ENCODE measurements at places on chromosomes 6 and 20.

DNA sequence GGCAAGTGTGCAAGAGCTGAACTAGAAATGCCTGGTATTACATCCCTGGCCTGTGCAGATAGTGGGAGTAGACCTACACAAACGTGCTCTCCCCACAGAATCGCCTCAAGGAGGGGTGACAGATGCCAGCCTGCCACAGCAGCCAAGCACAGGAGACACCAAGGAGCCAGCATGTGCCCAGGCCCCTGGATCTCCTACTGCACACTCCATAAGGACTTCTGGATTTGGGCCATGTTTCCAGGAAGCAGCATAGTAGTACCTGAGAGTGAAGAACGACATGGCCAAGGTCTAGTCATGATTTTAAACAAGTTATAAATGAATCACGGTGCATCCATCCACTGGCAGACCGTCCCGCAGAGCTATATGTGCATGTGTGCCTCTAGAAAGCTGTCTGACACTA, 232.2 kb downstream of the SYNDIG1 start:
- no peak for DNase-seq

DNA sequence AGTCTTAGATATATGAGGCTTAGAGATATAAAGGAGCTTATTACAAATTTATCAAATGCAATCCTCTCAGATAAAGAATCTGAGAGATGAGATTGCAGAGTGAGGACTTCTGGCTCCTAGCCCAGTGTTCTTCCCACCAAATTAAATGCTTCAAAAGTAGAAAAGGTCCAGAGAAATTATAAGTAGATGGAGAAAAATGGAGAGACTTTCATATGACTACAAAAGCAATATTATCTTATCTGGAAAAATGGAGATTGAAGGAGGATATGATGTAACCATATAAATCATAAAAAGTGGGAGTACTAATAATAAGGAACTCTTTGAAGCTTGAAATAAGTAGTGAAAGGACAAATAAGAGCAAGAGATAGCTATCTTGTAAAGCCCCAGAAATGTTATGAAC, 2.8 kb downstream of the KCTD20 start:
- no peak for DNase-seq

DNA sequence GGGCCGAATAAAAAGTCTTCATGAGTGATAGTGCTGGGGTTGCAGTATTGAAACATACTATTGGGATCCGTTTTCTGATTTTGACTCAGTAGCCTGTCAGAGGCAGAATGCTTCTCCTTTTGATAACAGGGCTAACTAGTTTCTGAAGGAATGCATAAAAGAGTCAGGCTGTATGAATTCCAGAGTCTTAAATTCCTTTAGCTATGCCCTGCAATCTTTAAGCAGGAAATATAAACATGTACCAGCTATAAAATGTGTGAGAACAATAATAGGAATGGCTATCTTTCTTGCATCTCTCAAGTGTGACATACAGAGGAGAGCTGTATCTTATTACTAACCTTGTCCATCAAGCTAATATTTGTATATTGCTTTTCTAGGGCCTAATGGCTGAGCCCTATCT, 917.1 kb downstream of the KIF16B start:
- no peak for DNase-seq

DNA sequence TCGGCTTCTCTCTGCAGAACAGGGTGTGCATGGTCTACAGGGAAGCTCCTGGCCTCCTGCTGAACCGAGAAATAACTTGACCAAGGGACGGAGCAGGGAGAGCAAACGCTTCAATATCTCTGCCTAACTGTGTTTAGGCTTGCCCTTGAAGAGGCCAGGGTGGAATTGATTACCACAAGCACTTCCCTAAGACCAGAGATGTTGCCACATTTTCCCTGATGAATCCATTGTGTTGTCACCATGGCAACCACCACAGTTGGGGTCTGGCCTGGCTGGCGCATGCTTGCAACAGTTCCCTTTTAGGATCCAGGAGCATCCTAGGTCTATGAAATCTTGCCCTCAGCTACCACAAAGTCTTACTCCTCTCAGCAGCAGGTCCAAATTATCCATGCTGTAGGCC, 213.5 kb upstream of the SULF2 start:
- no peak for DNase-seq

DNA sequence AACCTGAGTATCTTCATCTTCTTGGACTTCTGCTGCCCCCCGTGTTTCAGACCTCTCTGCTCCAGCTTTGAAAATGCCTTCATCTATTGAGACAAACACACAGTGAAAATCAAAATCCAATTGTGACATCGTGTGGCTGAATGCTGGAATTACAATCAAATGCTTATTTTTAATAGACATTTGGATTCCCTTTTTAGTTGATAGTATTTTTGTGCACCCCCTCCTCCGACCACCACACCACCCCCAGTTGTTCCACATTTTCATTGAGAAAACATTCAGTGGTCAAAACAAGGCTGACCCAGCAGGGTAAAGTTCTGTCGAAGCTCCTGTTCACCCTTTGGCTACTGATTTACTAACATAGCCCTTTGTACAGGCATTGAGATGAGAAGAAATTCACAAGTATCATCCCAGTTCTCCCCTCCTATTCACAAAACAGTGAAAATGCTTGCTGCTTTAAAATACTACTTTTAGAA, 79.0 kb downstream of the NRSN1 start:
- peak; percentile 12 for DNase-seq
